Activated naive CD4-positive, alpha-beta T cell treated with anti-CD3 and anti-CD28 coated beads for 36 hours (primary cell): ENCODE measurements at places on chromosomes 3 and 15.

GRCh38 chr3:64109438-64109837, 86.1 kb upstream of the PSMD6 start:
- H3K4me3 ChIP-seq, result no peak overlapping the region
- no peak overlapping the region for H3K27ac ChIP-seq
- H3K4me1 ChIP-seq, result no peaks in the 10 kb centered on the region
- peaks cover 17% of the 10 kb centered on the region for H3K27me3 ChIP-seq
- H3K36me3 ChIP-seq, result no peaks in the 10 kb centered on the region

DNA sequence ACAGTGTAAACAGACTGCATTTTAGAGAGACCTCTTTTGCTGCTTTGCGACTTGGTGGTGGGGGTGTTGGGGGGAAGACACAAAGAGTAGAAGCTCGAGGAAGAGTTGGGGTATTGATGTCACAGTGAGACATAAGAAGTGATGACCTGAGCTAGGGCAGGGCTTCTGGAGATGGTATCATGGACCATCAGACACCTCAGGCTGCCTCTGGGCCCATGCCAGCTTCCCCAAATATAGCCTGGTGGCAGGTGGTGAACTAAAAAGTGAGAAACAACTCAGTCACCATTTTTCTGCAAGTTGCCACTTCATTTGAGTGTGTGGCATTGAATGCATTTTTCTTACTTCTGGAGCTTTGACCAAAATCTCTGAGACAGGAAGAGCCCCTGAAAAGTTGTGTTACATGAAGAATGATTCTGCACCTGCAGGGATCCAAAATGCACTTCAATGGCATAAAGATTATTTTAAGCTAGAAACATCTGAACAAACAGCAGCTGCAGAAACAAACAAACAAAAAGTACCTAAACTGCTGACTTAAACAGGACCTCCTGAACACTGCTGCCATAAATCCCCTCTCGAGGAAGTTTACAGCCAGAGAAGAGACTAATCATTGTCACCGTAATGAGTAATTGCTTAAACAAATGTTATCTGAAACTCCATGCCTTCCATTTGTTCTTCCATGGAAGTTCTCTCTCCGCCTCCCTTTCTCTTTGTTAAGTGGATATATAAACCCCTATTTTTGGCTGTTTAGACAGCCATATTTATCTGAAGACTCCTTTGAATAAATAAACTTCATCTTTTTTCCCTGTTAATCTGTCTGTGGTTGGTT, 15.2 kb upstream of the XIRP1 start:
- no peaks in the 10 kb centered on the region for H3K36me3 ChIP-seq
- H3K4me1 ChIP-seq, result peaks cover 8% of the 10 kb centered on the region
- DNase-seq, result no peak
- no peak overlapping the region for H3K27ac ChIP-seq
- H3K27me3 ChIP-seq, result no peaks in the 10 kb centered on the region

- no peak overlapping the region for H3K27ac ChIP-seq
- peaks cover 8% of the 10 kb centered on the region for H3K4me1 ChIP-seq
- H3K4me3 ChIP-seq, result no peak overlapping the region
- no peaks in the 10 kb centered on the region for H3K36me3 ChIP-seq
- peaks cover 5% of the 10 kb centered on the region for H3K27me3 ChIP-seq
- DNase-seq, result no peak
Measured at GRCh38 chr3:187966096-187966495, 187.9 kb upstream of the LPP start.

GRCh38 chr15:43105077-43105736, 631 bp downstream of the UBR1 start:
- H3K4me3 ChIP-seq, result peak overlapping the region; percentile 95
- H3K27ac ChIP-seq, result peak overlapping the region; percentile 95
- H3K4me1 ChIP-seq, result peaks cover 45% of the 10 kb centered on the region
- H3K36me3 ChIP-seq, result peaks cover 23% of the 10 kb centered on the region

DNA sequence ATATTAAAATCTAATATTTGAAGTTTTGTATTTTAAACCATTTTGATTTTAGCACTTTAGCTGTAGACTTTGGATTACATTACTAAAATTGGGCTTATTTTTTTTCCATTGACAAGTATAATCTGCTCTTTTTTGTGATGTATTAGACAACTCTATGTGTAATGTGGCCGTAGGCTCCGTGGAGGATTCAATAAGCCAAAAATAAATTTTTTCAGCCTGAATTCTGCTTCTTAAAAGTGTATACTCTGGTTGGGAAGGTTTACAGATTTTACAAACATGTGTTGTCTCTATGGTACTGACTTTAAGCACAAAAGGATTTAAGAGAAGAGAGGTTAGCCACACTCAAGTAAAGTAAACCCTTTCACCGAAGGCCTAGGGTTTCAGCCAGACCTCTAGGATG, 110.8 kb downstream of the PLCL2 start:
- no peak for DNase-seq
- H3K4me3 ChIP-seq, result no peak overlapping the region
- peaks cover 69% of the 10 kb centered on the region for H3K4me1 ChIP-seq

GRCh38 chr3:115099986-115100571, 47.0 kb downstream of the ZBTB20 start:
- H3K4me1 ChIP-seq, result peaks cover 49% of the 10 kb centered on the region
- peak overlapping the region; percentile 85 for H3K27ac ChIP-seq
- H3K36me3 ChIP-seq, result peaks cover 8% of the 10 kb centered on the region
- H3K27me3 ChIP-seq, result no peaks in the 10 kb centered on the region
- DNase-seq, result peak; percentile 29

- no peaks in the 10 kb centered on the region for H3K27me3 ChIP-seq
- H3K4me3 ChIP-seq, result no peak overlapping the region
- H3K4me1 ChIP-seq, result no peaks in the 10 kb centered on the region
Measured at GRCh38 chr3:50167069-50167840, 12.1 kb downstream of the SEMA3F start.

DNA sequence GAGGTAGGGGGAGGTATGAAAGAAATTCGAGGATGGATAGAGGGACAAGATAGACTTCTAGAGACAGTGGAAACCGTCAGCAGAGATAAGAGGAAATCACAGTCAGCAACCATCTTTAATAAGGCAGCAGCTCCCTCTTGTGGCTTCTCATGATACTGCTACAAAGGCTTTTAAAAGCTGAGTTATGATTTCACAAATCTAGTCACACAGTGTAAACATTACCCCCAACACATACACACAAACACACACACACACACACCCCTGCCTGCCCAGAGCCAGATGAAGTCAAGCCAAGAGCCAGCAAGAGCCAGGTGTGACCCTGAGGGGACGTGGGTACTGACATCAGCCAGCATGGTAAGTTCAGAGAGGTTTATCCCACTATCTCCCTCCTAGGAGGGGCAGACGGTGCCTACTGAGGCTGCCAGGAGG, 18.9 kb upstream of the TGM5 start:
- peak; percentile 75 for DNase-seq
- no peak overlapping the region for H3K27ac ChIP-seq
- no peak overlapping the region for H3K4me3 ChIP-seq
- H3K27me3 ChIP-seq, result peaks cover under 1% of the 10 kb centered on the region

DNA sequence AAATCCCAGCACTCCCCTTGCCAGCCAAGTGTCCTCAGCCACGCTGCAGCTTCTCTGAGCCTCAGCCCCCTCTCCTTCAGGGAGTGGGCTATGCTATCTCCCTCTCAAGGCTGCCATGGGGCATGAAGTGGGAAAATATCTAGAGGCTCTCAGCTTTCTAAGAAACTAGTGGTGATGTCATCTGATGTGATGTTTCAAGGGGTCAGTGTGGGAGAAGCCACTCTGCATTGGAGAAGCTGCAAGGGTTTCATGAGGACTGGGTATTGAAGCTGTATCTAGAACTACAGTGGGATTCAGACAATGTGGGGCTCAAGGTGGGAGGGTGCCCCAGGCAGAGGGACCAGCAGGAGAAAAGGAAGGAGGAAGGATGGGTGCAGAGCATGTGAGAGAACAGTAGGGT, 210.2 kb downstream of the TLE3 start:
- H3K36me3 ChIP-seq, result no peaks in the 10 kb centered on the region
- peaks cover 7% of the 10 kb centered on the region for H3K4me1 ChIP-seq
- no peaks in the 10 kb centered on the region for H3K27me3 ChIP-seq
- no peak for DNase-seq
- no peak overlapping the region for H3K27ac ChIP-seq
- H3K4me3 ChIP-seq, result no peak overlapping the region

DNA sequence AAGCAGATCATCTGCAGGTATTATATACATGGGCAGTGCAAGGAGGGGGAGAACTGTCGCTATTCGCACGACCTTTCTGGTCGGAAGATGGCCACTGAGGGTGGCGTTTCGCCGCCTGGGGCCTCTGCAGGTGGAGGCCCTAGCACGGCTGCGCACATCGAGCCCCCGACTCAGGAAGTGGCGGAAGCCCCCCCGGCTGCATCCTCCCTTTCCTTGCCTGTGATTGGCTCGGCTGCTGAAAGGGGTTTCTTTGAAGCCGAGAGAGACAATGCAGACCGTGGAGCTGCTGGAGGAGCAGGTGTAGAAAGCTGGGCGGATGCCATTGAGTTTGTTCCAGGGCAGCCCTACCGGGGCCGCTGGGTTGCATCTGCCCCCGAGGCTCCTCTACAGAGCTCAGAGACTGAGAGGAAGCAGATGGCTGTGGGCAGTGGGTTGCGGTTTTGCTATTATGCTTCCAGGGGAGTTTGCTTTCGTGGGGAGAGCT, 639 bp downstream of the MKRN3 start:
- peak; percentile 52 for DNase-seq
- peaks cover 5% of the 10 kb centered on the region for H3K36me3 ChIP-seq
- H3K27me3 ChIP-seq, result peaks cover 8% of the 10 kb centered on the region
- H3K4me1 ChIP-seq, result peaks cover 9% of the 10 kb centered on the region
